Suppressor macrophage (primary cell): ENCODE measurements at places on chromosomes 4 and X.
A peak's percentile ranks its signal among the peaks of the same experiment; 100 is the strongest.

DNA sequence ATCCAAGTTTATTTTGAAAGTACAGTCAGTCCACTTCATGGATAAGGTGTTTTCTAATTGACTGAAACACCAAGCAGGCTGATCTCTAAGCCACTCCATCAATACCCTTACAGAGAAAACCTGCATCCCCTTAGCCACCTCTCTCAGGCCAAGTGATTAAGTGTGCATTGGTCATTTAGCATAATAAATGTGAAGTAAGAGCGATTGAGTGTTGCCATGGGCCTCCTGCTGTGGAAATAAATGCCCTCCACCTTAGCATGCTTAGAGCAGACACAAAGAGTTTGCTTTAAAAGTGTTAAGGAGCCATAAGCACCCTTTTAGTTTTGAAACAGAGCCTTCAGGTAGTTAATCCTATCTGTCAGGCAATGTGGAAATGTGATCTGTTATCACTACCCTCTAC is 386.5 kb downstream of the GPAT3 start:
- DNase-seq, result no peak

- no peak for DNase-seq
Observed at GRCh38 chr4:172951679-172952451, 216.7 kb upstream of the GALNT7 start.

DNA sequence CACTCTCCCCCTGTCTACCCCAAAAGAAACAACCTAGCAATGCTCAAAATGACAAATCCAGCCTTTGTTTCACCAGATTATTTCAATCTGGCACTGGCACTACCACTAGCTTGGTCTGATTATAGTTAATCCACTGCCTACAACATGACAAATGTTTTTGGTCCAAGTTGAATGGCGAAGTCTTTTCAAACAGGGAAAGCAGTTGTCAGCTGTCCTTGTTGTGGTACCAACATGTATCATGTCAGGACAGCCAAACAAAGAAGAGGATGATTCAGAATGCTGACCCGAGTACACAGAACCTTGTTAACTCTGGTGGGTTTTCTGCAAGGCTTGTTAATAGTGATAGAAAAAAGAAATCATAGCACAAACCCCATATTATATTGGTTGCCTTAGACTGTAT is 160.8 kb upstream of the ANK2 start:
- DNase-seq, result no peak

- no peak for DNase-seq
Observed at GRCh38 chr4:7196736-7197135, 4.4 kb downstream of the SORCS2 start.

- DNase-seq, result no peak
Observed at GRCh38 chr4:80529026-80529425, 193.5 kb downstream of the CFAP299 start.

- DNase-seq, result no peak
Observed at GRCh38 chr4:159434114-159434870, 331.4 kb downstream of the RAPGEF2 start.

DNA sequence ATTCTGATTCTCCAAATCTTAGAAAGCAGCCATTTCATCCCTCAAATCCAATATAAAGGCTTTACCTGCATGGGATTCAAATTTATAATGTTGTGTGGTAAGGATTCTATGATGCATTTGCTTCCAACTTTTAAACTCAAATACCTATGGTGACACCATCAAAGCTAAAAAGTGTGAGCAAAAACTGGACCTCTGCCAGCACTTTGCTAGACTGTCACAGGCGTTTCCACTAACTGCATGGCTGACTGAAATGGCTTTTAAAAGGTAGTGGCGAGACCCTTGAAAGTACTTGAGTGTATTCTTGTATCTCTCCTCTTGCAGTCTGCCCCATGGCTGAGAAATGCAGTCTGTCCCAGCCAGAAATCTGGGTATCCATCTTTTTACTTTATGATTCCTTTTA is 169.4 kb downstream of the AMELX start:
- DNase-seq, result no peak

DNA sequence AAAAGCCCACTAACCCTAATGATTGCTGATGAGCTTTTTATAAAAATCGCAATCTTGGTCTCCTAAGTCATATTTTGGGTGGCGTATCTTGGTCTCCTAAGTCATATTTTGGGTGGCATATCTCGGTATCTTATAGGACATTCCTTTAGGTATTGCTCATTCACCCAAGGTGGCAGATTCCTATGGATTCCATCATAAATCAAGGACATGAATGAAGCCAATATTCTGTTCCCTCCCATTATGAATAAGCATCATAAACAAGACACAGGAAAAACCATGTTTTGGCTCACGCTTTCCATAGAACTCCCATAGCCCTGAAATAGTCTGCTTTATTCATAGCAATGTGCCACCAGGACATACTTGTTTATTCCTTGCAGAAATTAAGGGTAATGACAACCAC is 95.0 kb upstream of the CD99 start:
- no peak for DNase-seq

GRCh38 chr4:2537011-2537830 is 774 bp downstream of the FAM193A start:
- peak; percentile 49 for DNase-seq

GRCh38 chrX:39813631-39814277 is 284.0 kb downstream of the BCOR start:
- no peak for DNase-seq

GRCh38 chrX:43664258-43664657 is 8.2 kb downstream of the MAOA start:
- DNase-seq, result no peak

DNA sequence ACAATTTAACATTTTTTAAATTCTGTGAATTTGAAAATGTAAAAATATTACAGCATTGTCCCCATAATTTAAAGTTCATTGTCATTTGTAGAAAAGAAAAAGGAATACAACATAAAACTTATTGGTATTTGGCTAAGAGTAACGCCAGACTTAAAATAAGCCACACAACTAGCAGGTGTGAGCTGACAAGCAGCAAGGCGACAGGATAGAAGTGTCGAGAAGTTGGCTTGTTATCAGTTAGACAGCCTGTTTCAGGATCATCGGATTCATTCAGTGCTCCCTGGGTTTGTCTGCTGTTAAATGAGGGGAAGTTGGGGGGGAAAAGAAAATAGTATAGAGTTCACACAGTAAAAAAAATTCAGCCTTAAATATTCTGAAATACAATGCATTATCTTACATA is 393.6 kb downstream of the IL15 start:
- DNase-seq, result no peak

DNA sequence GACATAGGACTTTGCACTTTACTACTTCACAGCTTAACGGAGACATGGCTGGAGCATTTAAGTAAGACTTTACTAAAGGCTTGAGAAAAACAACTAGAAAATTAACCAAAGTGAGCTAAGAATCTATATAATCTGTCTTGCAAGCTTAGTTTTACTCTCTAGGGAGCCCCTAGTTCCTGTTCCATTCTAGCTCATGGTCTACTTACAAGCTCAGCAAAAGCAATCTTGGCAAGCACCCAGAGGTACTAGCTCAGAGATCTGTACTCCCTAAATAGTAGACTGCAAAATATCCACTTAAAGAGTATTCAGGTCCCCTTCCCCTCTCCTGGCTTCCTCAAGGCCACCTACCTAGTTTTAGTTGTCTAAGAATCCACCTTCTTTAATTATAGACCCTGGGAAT is 469.0 kb downstream of the IDS start:
- peak; percentile 12 for DNase-seq

DNA sequence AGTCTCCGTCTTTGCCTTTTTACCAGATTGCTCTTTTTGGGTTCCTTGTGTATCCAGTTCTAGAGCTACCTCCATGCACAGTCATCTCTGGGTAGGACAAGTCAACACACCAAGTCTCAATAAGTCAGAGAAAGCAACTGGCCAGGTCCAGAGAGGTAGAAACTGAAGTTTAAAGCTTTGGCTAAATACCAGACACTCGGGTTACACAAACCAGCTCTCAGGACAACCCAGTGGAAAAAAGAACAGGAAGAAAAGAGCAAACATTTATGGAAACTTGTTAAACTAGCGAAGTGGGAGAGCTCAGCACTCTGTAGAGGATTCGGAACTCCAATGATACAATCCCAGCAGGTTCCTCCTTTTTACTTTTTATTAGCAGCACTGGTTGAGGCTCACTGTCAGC is 291.0 kb upstream of the CPEB2 start:
- DNase-seq, result no peak

- DNase-seq, result peak; percentile 60
Observed at GRCh38 chrX:13473442-13474163, 95.8 kb upstream of the EGFL6 start.

DNA sequence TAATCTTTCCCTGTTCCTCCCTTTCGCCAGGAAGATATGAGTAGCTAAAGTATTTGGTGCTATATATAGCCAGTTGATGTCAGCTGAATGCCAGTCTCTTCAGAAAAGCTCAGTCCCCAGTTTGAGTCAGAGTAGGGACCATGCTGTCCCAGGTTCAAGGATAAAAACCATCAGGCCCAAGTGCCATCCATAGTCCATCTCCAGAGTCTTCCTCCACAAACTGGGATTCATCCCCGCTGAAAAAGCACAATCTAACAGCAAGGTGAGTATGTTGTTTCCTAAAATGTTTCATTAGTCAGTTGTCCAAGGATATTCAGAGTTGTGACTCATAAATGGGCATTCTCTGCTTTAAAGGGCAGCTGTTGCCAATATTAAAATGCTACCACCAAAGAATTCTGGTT is at the start of gene MYOZ2:
Gene MYOZ2 (plus strand): TSS at position 112 of the 401 bp plus-strand sequence. CDS start 694 bp downstream, outside the sequence.
- DNase-seq, result no peak

DNA sequence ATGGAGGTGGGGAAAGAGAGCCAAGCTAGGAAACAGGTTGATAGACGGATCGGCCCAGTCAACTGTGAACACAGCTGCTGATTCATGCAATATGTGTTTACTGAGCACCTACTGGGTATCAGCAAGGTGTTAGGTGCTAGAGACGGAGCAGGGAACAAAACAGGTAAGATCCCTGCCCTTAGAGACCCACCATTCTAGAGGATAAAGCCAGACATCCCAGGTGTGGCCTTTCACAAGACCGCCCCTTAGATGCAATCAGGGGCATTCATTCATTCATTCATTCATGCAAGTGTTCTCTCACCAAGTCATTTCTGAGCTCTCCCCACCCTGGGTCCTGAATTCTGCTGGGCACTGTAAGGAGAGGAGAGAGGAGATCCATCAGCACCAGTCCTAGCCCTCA is 20.2 kb upstream of the MTM1 start:
- DNase-seq, result no peak

- no peak for DNase-seq
Observed at GRCh38 chr4:53781629-53782457, 190.6 kb upstream of the LNX1 start.
